Forelimb muscle (tissue), 1 donor: ENCODE measurements at places on chromosomes 5 and 9.

GRCh38 chr9:100575765-100576386, 2.0 kb upstream of the CAVIN4 start:
- DNase-seq = no peak

DNA sequence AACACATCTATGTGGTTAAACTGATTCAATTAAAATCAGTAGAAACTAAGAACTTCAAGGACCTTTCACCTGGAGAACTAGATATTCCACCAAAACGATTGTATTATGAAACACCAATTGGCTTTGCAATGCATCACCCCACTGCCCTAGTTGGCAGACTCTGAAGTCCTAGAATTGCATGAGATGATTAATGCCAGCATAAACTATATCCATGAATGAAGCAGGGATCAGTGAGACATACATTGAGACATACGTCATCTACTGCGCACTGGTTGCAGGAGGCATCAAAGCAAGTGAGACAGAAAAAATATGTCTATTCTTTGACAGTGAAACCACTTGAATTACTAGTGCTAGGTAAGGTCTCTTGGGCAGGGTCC, 9.7 kb upstream of the ZNF354A start:
- no peak for DNase-seq

- DNase-seq = no peak
Measured at GRCh38 chr5:78509884-78510769, 138.4 kb downstream of the LHFPL2 start.

- DNase-seq = no peak
Measured at GRCh38 chr5:73957397-73958001, 331.5 kb downstream of the ARHGEF28 start.

DNA sequence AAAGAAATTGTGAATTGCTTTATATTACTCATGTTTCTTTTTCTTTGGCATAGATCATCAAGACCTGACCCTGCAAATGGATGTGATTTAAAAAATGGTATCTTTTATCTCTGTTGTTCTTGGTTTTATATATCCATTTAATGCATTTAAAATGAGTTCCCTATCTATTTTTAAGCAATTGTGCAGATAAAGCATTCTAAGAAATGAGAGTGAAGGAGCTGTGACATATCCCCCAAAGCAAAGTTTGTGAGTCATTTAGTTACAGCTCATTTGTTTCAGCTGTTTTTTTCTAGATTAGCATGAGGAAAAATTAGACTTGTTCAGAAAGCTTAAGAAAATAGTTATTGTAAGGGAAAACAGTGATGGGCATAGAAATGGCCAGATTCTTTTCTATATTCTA, 7.6 kb upstream of the ELOVL7 start:
- DNase-seq = no peak

- DNase-seq = no peak
Measured at GRCh38 chr5:78025540-78025939, 249.4 kb upstream of the TBCA start.

DNA sequence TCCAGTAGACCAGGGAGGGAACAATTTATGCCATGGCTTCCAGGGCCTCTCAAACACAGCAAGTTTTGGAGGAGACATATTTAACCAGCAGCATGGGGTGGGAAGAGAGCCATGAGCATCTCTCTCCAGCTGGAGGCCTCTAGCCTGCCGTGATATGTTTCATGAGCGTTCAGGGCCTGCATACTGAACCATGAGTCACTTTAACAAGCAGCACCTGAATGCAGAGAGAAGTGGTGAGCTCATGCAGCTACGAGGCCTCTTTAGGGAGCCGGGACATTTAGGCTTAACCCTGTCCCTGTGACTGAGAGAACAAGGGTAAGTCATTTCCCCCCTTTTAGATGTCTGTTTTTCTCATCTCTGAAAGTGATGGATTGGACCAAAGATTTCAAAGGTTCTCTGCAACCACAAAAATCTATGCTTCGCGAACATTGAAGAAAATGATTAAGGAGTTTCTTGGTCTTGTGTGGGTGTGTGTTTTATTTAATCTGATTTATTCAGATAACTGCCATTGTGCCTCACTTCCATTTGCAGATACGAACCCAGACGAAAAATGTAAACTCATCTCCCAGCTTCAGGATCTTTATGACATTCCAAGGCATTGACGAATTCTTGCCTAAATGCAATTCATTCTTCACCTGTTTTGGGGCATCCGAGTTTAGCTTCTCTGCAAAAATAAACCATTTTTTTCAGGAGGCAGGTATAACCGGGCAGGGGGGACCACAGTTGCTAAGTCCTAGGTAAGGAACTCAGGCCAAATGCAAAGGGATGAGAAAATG, 157.0 kb downstream of the GABBR2 start:
- no peak for DNase-seq

DNA sequence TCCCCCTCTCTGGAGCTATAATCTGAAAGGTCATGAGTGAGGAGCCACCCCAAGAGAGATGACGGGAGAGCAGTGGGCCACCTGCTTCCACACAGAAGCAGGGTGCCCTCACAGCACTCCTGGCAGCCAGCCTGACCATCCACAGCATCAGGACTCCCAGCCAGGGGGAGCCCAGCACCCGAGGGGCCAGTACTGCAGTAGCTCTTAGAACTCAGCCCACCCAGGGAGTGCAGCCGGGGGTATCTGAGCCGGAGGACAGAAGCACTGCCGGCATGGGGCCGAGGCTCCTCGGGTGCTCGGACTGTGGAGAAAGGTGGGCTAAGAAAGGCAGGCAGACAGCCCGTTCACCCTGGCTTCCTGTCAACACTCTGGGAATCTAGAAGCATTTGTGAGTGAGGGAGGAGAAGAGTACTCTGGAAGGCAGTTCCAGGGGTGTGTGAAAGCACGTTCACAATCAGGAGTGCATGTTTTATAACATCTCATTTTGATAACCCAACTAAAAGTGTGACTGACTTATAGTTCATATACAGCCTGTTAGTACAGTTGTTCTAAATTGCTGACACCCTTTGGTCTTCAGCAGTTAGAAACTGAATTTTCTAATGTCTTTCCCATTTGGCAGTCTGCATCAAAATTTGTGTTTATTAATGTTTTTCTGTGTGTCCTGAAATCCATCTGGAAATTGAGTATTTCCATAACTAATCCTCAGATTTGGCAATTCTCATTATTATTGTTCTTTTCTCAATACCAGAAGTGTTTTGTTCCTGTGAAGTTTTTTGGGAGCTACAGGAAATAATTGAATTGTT, 25.9 kb upstream of the ASPN start:
- DNase-seq = no peak

DNA sequence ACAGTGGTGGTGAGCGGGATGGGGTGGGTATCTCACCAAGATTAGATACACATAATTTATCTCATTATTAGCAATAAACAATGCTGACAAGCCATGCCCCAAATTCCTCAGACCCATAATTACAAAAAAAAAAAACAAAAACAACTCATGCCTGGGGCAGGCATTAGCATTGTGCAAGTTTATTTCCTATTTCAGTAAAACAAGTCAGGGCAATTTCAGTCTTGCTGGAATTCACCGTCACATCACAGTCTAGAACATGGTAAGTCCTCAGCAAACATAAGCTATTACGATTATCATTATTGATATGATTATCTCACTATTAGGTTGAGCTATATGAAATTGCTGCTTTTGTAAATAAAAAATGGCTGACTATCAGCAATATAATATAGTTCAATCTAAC, 57.5 kb upstream of the GNAQ start:
- no peak for DNase-seq

DNA sequence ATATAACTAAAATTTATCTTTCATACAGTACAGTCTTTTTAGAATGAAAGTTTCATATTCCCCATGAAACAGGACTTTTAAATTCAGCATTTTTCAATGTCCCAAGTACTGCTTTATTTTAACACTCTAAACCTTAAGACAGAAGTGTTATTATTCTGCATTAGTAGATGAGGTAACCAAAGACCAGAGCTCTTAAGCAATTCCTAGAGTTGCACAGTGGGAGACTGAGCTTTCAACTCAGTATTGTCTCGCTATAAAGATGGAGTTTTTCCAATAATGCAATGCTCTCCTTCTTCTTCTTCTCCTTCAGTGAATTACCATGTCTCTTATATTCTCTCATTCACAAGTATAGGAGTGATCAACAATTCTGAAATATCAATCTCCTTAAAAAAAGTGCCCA, 479.7 kb downstream of the CETN3 start:
- no peak for DNase-seq

DNA sequence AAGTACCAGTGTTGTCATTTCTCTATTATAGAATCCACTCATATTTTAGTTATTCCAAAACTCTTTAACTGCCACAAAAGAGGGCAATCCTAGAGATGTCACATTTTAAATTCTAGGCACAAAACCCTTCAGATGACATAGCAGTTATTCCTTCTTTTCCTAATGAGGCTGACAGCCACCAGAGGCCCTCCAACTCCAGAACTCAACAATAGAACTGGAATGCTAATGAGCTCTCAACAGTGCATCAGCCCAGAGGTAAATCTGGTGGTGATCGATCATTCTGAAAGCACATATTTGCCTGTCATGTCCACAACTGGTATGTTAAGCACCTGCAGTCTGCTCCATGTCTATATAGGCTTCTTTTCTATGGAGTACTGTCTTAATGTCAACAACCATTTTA, 40.2 kb upstream of the RAB3C start:
- no peak for DNase-seq

- DNase-seq = no peak
Measured at GRCh38 chr9:133873461-133873891, 118.6 kb downstream of the VAV2 start.

GRCh38 chr9:108750661-108751215, 105.0 kb downstream of the ACTL7B start:
- no peak for DNase-seq

- no peak for DNase-seq
Measured at GRCh38 chr5:3131161-3131560, 379.7 kb upstream of the IRX2 start.
